ENCODE measurements at places on chromosomes 7 and 10.

DNA sequence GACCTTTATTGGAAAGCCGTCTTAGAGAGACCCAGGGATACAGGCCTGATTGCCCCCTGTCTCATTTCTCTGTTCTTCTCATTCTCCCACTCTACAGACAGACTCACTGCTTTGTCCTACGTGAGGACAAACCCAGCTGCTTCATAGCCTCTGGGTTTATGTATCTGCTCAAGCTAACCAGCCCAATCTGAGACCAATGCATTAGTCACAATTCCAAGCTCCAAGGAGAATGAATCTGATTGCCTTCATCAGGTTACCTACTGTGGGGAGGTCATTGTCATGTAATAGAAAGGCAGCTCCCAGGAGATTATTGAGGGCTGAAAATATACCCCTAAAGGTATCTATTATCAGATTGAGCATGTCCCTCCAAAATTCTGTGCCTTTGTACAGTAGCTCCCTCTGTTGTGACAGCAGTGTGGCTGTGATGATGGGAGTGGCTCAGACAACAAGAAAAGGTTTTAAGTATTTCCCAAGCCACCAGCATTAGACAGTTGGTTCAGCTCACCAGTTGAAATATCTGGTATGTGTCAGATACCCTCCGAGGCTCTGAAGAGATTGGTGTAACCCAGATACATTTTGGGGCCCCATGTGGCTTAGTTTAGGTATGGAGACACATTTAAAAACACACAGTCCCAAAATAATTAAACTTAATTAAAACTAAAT is 123.1 kb upstream of the EEPD1 start:
- no peak for DNase-seq

- DNase-seq, result no peak
Observed at GRCh38 chr10:17213646-17214349, 12.3 kb upstream of the TRDMT1 start.

DNA sequence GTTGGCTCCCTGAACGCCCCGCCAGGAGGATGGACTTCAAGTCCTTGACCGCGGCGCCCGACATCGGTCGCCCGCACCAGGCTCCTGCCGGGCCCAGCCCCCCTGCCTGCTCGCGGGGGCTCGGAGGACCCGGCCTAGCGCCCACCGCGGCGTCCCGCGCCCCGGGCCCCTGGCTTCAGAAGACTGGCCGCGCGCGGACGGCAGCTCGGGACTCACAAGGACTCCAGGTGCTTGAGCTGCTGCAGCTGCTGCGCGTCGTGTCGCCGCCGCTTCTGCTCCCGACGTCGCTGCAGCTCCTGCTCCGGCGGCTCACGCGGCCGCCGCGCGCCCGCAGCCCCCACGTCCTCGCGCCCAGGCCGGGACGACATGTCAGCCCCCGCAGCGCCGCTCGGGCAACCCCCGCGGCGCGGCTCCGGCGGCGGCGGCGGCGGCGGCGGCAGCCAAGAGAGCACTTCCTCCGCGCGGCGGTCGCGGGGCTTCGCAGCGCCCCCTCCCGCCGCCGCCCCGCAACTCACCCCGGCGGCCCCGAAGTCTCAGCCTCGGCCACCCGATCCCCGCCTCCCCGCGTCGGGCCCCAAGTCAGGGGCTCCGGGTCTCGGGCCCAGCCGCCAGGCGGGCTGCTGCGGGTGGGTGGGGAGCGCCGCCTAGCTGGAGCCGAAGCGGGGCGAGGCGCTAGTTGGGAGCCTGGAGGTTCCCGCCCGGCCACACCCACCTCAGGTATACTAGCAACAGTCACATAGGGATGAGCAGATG is at the start of gene RP9:
Gene RP9, minus strand, starts transcription at position 400 of the 753 bp plus-strand sequence. Its CDS starts 32 bp downstream, at position 368.
- no peak for DNase-seq

- no peak for DNase-seq
Observed at GRCh38 chr10:74079028-74079935, 71.3 kb downstream of the AP3M1 start.

DNA sequence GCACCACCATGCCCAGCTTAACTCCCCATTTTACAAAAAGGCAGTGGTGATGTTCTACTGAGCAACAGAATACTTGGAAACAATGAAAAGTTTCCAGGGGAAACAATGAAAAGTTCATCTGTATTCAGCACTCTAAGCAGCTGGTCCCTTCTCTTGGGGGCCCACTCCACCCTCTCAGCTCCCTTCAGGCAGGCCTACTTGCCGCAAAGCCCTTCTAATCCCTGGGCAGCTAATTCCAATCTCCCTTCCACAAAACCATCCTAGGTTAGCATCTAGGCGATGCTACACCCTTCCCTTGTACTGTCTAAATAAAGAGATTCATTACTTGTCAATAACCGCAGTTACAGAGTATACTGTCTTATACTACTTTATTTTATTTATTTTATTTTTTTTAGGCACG is 79.1 kb downstream of the SPDYE5 start:
- DNase-seq, result no peak

DNA sequence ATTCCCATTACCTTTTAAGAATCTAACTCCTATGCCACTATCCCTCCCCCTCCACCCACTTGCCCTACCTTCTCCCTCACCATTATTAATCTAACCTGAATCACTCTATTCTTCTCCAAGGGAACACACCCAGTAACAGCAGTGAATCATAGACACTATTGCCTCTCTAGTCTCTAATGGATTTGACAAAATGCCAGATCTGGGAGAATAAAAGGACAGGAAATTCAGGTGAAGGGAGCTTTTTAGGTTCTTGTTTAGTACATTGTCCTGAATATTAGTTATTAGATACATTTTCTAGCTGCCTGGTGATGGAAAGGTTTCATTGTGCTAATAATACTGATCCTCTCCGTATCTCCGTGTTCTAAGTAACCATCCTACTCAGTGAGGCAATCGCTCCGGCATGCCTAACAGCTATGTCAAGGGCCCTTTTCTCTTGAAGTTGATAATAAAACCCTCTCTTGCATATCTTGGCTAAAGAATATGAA is 4.1 kb upstream of the SFR1 start:
- no peak for DNase-seq

GRCh38 chr10:120432209-120432608 is 24.8 kb upstream of the PLPP4 start:
- DNase-seq, result no peak

DNA sequence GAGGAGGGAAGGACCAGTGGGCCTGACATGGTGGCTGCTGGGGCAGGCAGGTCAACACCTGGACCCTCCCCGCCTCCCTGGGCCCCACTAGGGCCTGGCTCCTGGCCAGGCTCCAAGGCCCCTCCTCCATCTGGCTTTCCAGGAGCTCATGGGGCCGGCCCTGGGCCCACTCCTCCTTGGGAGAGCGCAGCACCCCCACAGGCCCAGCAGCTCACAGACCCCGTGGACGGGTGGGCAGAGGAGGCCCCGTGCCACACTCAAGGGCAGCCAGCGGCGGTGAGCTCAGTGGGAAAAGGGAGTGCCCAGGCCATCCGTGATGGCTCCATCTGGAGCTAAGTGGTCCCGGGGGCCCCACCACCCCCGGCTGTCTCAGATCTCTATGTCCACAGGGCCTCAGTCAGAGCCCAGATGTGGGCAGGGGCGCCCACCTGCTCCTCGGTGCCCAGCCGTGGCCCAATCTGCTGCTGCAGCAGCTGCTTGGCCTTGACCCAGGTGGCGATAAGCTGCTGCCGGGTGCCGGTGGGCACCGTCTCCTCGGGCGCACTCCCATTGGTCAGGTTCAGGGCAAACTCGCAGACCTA is 32.8 kb downstream of the CFAP46 start:
- no peak for DNase-seq

DNA sequence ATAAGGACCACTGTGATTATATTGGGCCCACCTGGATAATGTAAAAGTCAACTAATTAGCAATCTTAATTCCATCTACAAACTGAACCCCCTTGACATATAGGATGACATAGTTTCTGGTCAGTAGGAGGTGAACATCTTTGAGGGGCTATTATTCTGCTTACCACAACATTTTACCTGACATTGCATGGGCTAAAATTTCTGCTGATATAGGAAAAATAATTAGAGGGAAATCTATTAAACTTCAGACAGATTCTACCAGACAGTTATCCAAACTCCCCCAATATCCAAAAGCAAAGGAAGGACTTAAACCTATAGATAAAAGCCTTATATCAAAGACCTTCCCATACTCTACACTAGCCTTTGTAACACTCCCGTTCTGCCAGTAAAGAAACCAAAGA is 443.6 kb downstream of the GRM8 start:
- no peak for DNase-seq

GRCh38 chr10:36441557-36441956 is 683.8 kb upstream of the ANKRD30A start:
- no peak for DNase-seq

- no peak for DNase-seq
Observed at GRCh38 chr7:8566016-8566415, 132.6 kb downstream of the NXPH1 start.

DNA sequence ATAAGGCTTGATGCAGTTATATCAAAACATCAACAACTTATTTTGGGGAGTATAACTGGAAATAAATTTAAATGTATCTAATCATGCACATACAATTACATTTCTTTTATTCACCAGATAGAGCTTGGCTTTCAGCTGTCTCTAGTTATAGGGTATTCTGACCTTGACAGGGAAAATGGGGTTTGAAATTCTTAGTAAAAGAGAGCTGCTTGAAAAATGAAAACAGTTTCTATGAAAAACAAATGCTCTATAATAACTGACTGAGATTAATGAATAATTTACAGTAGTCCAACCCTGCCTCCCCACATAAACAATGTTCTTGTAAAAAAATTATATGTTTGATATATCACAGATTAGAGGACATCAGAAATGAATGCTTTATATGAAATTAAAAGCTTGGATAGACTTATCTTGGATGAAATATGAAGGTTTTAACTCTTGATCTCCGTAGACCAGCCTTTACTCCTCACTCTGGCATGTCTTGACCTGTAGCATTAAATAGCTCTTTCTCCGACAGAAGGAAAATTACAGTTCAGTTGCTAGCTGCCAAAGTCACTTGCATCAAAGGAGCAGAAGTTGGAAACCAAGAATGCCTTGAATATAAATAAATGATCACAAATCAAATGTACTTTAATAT is 32.1 kb downstream of the VWC2 start:
- DNase-seq, result no peak

Measured in BJ (cell line).